Stimulated activated CD4-positive, alpha-beta T cell treated with anti-CD3 and anti-CD28 coated beads, Interleukin-4, amount 100 ng/mL, for 24 hours (primary cell): ENCODE measurements at places on chromosomes 2 and 18.

- no peak for DNase-seq
These were observed 55.6 kb upstream of the TEX51 start for GRCh38 chr2:126843081-126843480.

GRCh38 chr2:98484121-98484557 lies 39.5 kb downstream of the INPP4A start:
- DNase-seq = no peak

DNA sequence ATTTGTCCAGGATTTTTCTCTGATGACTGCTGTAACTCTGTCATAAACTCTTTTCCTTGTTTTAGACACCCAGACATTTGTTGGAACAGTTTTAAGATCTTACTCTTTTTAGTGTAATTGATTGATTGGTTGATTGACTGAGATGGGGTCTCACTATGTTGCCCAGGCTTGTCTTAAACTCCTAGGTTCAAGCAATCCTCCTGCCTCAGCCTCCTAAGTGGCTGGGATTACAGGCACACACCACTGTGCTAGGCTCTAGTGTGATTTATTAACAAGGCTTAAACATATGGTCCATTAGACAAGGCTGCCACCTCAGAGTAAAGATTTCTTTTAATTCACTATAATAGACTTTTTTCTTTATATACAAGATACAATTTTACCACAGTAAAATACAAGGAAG lies 2.0 kb downstream of the PAIP2B start:
- DNase-seq = no peak

DNA sequence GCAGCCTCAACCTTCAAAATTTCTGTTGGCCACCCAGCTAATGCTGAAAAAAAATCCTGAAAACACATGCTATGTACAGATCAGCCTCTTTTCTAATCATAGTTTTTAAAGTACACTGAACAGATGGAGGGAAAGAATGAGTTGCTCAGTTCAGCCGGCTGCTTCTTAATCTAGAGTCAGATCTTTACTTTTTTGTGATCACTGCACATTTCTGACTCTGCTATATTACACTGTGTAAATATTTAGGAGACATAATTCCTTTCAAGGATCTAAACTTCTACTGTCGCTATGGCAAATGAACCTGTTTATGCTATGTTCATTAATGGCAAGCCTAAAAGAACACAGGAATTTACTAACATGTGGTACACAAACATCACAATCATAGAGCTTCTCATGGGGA lies 114.2 kb downstream of the SRBD1 start:
- DNase-seq = no peak

GRCh38 chr2:194253528-194254259 lies 1403.3 kb upstream of the SLC39A10 start:
- DNase-seq = no peak
